ENCODE measurements at places on chromosomes 12 and 14.

- DNase-seq, result no peak
Measured at GRCh38 chr12:95623554-95624170, 72.4 kb upstream of the USP44 start.

DNA sequence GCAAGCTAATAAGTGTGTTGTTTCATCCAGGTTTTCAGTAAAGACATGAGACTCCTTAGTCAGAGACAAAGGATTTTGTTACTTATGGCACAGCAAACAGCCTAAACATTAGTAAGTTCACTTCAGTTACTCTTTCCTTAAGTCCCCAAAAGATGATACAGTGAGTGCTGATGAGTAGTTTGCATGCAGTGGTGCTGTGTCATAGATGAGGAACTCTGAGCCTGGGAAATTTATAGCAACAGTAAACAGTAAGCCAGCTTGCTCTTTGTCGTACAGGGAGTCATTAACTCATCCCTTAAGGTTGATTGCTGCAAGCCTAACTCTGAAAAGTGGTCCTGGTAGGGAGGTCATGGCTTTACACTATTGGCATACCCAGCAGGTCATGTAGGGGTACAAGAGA lies 208.6 kb upstream of the OR4E1 start:
- no peak for DNase-seq

GRCh38 chr14:69763761-69764510 lies 3.0 kb upstream of the SRSF5 start:
- no peak for DNase-seq

DNA sequence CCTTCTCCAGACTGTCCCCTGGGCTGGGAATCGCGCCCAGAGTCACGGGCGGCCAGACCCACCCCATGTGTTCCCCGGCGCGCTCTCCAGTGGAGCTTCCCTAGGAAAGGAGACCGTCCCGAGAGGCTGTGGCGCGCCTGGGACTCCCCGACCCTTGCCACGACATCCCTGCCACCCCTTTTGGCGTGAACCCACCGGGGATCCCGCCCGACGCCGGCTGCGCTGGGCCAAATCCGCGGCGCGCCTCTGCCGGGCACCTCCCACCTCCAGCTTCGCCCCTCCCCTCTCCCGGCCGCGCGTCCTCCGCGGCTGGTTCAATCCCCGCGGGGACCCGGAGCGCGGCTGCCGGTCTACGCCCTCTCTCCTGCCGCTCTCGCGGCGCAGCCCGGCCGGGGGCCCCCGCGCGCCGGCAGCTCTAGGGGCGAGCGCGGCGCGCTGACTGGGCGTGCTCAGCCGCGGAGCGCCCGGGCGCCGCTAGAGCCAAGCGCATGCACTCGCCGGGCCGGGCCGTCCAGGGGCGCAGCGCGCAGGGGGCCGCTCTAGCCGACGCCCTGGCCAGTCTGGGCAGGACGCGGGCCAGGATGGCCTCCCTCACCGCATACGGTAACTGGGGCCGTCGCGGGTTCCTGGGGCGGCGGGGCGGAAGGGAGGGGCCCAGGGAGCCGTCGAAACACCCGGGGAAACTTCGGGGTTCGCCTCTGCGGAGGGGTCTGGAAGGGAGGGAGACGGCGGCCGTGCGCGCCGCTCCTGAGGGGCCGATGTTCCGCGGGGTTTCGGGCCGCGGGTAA lies 77.4 kb upstream of the ANO4 start:
- DNase-seq, result no peak

DNA sequence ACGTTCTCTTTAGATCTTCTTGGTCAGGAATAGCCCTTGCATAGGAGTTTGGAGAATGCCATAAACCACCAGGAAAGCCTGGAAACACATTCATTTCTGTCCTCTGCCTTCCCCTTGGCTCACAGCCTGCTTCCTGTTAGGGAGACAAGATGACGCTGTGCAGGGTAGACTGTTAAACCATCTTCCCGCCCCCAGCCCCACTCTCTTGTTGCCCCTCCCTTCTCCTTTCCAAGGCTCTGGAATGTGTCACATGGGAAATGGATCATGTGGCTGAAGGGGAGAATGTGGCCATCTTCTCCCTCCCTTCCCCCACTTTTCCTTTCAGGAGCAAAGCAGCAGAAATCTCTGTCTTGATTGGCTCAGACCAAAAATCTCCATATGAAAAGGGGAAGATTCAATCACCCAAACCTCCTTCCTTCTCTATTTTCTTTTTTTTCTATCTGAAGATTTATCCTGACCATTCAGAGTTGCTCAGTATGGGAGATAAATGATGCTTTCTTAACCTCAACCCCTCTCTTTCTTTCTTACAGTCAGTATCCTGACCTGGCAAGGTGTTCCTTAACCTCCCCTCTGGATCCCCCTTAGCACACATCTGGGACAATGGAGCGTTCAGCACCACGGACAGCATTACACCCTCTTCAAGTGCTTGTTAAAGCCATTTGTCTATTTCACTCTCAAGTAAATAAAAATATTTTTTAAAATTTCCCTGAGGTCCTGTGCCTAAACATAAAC lies 11.4 kb downstream of the GPR19 start:
- DNase-seq, result no peak

DNA sequence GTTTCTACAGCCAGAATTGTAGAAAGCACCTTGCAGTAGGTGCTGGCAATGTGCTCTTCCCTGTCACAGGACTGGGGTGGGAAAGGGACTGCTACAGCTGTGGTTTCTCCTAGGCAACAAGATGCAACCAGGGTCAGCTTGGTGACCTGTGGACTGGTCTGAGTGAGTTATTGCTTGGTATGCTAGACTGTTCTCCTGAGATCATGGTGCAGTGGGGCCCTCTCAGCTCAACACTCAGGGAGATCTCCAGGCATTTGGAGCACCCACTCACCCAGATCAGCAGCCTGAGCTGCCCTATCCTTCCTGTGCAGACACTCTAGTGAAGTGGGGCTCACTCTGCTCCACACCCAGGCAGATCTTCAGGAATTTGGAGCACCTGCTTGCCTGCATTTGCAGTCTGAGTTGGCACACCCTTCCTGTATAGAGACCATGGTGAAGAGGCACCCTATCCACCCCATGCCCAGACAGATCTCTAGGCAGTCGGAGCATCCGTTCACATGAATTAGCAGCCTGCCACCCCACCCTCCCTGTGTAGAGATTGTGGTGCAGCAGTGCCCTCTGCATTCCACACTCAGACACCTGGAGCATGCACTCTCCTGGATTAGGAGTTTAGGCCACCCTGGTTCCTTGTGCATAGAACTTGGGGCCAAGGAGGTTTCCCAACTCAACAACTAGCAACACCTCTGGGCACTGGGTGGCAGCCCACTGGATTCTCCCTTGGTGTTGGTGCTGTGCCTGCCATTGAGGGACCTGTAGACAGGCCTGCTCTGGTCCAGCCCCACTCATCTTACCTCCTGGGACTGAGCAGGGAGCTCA lies 3.8 kb upstream of the FAM186B start:
- DNase-seq, result no peak

DNA sequence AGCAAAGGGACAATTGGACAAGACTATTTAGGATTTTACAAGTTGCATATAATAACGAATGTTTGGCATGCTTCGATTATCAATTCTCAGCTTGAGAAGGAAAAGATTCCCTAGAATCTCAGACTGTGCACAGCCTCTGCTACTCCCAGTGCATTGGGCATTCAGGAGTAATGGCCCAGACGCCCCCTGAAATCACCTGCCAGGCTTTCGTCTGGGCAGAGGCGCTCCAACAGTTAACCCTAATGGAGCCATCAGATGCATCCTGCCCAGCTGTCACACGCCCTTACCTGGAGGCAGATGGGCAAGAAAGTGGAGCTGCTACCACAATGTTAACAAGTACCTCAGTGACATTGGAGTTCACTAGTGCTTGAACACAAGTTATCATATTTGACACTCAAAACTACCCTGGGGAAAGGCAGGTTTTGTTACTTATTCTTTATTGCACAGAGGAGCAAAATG lies 927 bp upstream of the LRP6 start:
- no peak for DNase-seq

DNA sequence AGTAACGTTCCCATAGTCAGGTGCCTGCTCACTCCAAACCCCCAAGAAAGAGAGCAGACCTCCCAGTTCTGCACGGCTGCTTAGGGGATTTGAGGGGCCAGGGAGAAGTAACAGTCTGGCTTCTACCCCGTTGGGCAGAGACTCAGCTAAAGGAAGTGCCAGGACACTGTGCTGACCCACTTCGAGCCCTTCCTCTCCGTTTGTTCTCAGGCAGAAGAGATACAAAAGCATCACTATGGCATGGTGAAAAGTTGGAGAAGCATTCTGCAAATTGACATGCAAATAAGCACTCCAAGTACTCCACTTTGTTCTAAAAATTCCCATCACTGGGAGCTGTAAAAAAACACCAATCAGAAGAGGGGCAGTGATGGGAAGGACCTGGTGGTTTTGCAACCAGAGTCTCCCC lies 239.1 kb downstream of the EGLN3 start:
- no peak for DNase-seq

GRCh38 chr12:9699898-9700605 lies 30.5 kb downstream of the CLEC2D start:
- DNase-seq, result no peak

Measured in CD8-positive, alpha-beta memory T cell (primary cell).